ENCODE measurements at places on chromosomes 2 and 18.

DNA sequence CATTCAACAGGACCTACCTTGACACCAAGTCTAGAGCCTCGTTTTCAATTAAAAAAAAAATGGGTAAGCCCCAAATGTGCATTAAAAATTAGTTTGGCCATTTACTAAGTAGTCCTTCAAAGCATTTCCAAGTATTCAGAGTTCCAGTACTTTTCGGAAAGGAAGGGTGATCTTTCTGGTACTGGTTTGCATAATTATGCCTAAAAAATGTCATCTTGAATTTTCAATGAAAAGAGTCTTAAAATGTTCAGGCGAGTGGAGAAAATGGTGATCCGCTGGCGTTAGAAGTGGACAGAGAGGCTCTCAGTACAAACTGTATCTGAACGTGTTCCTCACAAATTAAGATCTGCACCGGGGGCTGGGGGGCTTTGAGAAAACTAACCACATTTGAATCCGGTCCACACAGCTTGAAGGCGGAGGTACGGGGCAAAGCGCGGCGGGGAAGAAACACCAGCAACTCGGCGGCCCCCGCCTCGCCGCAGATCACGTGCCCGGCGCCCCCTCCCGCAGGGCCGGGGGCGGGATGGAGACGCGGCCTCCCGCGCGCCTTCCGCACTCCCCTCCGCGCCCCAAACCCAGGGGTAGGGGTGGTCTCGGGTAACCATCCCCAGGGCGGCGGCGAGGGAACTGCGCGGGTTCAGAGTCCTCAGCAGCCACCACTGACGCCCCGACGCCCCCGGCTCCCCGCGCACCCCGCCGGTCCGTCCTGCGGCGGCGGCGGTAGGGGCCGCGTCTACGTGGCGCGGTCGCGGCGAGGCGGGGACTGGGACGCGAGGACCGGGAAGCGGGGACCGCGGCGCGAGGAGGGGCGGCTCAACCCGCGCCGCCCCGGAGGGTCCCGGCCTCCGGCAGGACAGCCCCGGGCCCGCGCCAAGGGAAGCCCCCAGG lies 564 bp downstream of the LPIN2 start:
- DNase-seq, result no peak

DNA sequence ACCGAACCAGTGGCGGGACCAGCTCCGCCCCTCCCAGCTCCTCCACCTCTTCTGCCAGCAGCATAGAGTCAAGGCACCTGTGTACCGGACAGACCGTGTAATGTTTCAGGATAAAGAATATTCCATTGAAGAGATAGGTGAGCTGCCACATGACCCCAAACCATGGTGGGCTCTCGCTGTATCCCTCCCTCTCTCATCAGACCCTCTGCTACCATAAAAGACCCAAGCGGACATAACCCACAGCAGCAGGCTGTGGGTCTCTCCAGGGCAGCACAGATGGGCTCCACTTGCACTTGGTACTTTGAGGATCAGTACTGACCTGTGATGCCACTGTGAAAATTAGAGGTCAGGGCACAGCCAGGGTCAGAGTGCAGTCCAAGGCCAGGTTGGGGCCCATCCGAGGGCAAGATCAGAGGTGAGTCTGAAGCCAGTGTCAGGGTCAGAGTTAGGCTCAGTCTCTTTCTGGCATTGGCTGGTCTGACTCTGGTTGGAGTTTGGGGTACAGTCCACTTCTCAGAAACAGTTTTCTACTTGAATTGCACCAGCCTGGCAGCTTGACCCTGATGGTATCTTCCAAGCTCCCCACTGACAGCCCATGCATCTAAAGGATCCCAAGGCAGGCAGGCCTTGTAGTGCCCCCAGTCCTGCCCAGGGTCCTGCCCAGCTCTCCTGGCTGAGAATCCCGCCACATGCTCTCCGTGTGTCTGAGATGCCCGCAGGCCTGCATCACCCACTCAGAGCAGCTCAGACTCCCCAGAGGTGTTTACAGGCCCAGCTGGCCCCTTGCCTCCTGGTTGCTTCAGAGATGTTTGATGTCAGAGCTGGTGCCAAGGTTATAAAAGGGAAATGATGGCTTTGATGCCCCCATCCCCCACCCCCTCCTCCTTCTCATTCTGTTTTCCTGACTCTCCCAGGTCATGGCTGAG lies 212.1 kb downstream of the DYSF start:
- no peak for DNase-seq

- DNase-seq, result no peak
Measured at GRCh38 chr2:220036431-220036830, 409.0 kb downstream of the SLC4A3 start.

GRCh38 chr2:26148501-26148900 lies 24.4 kb upstream of the GAREM2 start:
- DNase-seq, result no peak

- DNase-seq, result no peak
Measured at GRCh38 chr18:40849886-40850285, 1105.1 kb upstream of the PIK3C3 start.

DNA sequence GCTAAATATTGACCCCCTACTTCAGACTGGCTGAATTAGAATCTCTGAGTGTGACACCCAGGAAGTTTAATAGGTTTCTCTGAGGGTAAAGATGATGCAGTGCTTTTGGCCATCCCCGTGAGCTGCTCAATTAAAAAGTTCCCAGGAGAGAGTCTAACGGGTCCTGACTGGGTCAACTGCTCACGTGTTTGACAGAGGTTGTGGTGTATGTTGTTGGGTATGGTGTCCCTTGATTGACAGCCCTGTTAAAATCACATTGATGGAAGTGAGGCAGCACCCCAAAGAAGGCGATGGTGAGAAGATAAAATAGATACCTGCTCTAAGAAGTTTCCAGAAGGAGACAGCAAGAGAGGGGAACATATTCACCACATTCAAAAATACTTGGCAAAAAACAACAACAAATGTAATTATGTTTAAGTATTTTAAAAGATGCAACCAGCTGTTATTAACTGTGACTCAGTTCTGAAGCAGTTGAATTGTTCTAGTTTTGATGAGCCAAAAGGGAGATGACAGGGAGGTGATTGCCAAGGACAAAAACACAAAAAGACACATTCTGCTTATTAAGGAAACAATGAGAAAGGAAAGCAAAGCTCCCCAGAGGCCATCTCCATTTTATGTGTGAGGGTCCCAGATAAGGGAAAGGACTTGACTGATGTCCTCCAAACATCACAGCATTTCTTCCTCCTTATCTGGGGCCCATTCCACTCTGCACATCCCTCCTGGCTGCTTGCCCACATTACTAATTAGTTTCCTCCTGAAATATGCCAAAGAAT lies 11.5 kb upstream of the GMCL1 start:
- DNase-seq, result no peak

GRCh38 chr2:28407976-28408690 lies 15.5 kb downstream of the FOSL2 start:
- no peak for DNase-seq

DNA sequence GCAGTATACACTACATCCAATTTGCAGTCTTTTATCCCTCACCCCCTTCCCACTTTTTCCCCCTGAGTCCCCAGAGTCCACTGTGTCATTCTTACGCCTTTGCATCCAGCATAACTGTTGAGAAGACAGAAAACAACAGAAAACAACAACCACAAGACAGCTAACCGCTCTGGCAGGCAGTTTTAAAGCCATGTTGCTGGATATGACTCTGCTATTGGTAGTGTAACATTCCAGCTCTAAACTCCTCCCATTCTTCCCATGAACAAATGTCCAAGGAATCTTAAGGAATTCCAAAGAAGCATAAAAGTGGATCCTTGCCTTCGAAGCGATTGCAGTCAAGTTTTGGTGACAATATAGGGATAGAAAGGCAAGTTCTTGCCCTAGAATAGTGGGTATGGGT lies 599.1 kb downstream of the NYAP2 start:
- peak; percentile 65 for DNase-seq

DNA sequence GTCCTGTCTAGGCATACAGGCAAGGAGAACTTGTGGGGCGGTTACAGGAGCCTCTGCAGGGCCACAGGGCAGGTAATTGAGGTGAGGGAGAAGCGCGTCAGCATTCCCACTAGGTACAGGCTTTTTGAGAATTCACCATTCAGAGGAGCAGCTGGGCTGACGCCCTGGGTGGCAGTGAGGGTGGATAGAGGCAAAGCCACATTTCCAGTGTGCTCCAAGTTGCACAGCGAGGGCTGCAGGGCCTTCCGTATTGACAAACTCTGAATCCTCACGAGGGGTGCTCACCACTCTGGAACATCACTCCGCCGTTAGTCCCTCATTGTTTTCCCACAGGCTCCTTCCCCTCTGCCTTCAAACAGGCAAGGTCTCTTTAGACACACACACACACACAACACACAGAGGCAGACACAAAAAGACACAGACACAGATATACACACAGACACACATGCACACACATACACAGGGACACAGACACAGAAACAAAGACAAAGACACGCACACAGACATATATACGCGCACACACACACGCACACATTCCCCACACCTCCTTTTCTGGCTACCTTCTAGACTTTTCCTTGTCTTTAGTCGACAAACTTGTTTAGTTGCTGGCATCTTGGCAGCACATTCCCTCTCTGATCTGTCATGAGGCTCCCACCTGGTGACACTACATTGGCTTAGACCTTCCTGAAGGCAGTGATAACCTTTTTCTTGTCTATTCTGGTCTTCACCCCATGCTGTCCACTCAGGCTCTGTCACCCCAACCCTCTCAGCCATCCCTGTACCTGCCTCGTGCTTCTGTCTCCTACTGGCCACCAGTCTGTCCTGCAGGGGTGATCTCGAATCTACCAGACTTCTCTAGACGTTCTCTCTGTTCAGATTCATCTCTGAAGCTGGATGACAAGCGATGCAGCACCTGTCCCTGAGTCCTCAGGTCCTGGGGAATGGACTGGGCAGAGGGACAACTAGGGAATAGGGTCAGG lies 136.8 kb downstream of the ALPK2 start:
- no peak for DNase-seq

DNA sequence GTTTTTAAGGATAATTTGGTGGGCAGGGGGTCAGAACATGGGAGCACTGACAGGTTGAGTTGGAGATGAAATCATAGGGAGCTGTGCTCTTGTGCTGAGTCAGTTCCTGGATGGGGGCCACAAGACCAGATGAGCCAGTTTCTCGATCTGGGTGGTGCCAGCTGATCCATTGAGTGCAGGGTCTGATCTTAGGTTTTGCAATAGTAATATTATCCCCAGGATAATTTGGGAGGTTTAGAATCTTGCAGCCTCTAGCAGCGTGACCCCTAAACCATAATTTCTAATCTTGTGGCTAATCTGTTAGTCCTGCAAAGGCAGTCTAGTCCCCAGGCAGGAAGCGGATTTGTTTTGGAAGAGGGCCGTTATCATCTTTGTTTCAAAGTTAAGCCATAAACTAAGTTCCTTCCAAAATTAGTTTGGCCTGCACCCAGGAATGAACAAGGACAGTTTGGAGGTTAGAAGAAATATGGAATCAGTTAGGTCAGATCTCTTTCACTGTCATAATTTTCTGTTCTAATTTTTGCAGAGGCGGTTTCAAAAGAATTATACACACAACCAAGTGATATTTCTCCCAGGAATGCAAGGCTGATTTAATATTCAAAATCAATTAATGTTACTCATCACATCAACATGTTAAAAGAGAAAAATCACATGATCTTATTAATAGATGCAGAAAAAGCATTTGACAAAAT lies 23.0 kb downstream of the DBI start:
- no peak for DNase-seq

DNA sequence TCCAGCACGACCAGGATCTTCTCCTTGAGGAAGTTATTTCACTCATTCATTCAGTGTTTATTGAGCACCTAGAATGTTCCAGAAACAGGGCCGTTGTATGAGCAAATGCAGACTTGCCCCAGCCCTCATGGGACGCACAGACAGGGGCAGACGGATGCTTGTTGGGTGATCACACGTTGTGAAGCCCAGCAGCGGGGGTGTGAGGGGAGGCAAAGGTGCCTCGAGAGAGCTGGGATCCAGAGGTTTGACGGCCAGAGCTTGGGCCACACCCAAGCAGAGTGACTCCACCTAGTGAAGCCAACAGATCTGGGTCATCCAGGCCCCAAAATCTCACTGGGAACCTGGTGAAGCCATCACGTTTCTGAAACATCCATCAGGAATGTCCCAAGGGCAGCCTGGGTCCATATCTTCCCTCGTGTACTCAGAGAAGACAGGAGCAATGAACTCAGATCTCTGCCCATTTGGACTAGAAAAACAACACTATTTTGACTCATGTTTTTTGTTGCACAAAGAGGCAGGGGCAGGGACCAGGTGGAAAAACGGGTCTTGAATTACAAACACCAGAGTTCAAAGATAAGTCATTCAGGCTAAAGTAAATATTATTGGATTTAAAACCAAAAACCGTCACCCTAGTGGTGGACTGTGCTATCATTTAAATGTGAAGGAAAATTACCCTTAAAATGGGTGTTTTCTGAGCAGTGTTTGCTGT lies 54.9 kb upstream of the RBM44 start:
- DNase-seq, result peak; percentile 46

DNA sequence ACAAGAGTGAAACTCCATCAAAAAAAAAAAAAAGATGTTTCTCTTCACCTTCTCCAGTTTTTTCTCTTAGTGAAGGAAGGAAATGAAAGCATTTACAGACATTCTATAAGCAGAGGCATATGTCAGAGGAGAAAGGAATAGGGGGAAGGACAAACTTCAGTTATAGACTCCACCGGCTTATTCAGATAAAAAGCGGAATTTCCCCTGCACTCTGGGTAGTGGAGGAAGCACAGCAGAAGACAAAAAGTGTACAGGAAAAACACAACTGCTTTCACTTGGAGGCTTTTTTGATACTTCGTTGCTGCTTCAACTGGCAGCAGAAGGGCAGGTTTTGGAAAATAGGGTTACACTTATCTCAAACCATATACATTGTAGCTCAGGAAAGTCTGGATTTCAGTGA lies 3.2 kb upstream of the MGAT4A start:
- no peak for DNase-seq

Data from renal cortical epithelial cell (primary cell).